ENCODE measurements at places on chromosomes 6 and 20.

DNA sequence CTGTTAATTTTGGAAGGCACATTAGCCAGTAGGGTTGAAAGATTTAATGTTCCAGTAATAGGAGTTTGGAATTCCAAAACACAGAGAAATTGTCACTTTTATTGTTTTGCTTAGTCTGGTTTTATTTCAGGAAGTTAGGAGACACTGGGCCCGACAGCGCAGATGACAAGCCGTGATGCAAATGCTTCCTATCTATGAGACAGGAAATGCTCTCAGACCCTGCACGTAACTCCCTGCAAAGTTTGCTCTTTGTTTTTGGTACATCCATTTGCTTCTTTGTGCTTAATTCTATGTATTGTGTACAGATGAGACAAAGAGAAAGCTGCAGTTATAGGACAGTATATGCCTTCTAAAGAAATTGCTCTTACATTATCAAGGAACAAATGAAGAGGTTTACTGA lies 201.6 kb upstream of the SGK1 start:
- peak; percentile 41 for DNase-seq

GRCh38 chr6:150207931-150208570 lies 65.2 kb downstream of the PPP1R14C start:
- no peak for DNase-seq

GRCh38 chr6:57226221-57226620 lies 4.1 kb upstream of the RAB23 start:
- DNase-seq, result no peak

DNA sequence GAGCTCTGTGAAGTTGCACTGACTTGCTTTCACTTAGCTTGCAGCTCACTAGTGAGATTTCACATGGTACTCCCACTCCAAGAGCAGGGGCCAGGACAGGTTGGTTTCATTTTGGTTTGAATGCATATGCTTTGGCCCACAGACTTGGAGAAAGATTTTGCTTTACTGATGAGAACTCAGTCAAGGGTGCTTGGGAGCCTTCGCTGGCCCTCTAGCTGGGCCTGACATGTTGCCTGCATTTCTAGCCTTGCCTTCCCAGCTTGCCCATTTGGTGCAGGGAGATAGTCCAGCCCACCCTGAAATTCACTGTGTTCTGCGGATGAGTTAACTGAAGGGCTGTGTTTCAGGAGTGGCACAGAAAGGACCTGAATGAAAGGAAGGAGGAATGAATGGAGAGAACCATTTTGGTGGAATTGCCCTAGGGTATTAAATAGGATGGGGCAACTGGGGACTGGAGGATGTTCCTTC lies 1.9 kb downstream of the SGK1 start:
- DNase-seq, result no peak

GRCh38 chr6:46410334-46410953 lies 80.8 kb downstream of the RCAN2 start:
- DNase-seq, result no peak

DNA sequence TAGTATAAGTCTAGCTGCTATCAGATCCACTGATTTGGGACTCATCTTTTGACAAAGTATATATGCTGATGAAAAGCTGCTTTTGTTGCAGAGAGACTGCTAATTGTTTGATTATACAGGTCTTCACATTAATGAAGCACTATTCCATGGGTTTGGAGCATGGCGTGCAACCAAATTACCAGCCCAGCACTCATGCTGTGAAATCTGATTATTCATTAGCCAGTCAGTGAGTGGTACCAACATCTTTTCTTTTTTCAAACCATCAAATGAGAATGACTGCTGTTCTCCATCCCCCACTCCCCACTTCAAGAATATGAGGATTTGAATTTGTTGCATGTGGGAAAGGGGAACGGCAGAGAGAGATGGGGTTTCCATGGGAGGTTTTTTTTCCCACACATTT lies 91.3 kb downstream of the ID4 start:
- no peak for DNase-seq

GRCh38 chr20:38673725-38674091 lies 50.6 kb upstream of the SLC32A1 start:
- DNase-seq, result peak; percentile 18

- no peak for DNase-seq
Measured at GRCh38 chr6:25971187-25971821, 8.7 kb downstream of the TRIM38 start.

DNA sequence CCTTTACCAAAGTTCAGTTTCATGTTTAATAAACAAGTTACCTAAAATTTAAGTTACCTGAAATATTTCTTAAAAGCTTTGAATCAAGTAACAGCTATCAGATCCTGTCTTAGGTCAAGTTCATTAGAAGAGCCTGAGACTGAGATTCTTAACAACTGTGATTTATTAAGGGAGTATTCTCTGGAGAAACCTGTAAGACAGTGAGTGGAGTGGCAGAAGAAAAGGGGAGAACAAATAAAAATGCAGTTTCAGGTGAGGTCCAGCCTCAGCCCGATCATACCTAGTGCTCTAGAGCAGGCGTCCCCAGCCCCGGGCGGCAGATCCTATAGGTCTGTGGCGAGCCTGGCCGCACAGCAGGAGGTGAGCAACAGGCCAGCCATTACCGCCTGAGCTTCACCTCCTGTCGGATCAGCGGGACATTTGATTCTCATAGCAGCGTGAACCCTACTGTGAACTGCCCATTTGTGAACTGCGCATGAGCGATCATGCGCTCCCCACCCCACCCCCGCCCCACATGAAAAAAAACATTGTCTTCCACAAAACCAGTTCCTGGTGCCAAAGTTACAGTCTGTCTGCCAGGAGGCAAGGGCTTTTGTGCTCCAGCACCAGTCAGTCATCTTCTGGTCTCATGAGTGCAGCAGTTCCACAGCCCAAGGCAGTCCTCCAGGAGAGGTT lies 59.2 kb upstream of the ADGRB3 start:
- DNase-seq, result no peak

- no peak for DNase-seq
Measured at GRCh38 chr6:149628875-149629510, 19.5 kb downstream of the KATNA1 start.

- peak; percentile 70 for DNase-seq
Measured at GRCh38 chr20:62136283-62137091, 6.7 kb downstream of the PSMA7 start.

DNA sequence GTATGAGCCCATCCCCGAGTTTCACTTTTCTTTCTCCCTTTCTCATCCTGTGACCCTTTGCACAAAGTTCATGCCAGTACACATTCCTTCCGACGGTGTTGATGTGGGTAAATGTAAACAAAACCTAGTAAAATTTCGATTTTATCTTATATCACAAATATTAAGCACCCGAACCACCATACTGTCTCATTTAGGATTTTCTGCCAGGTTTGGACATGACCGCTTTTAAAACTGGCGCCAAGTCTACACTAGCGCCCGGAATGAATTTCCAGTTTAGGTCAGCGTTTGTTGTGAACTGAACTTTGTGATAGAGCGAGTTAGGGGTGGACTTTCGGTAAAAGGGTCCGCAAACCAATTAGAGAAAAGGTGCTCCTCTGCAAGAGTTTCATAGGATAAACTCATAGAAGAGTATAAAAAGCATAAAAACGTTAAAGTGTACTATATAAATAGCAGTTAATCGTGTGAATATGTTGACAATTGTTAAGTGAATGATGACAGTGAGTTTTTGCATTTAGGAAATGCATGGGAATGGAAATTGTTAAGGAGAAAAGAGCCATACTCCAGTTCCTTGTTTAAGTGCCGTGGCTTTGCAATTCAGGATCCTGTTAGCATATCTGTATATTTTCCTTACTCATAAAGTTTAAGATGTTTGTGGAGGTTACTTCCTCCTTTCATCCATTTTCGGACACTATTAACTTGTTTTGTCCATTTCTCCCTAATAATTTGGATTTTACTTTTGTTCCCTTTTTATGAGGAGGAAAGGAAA lies 937 bp downstream of the AKAP7 start:
- no peak for DNase-seq

GRCh38 chr6:166598441-166599138 lies 12.1 kb upstream of the RAMACL start:
- no peak for DNase-seq

- peak; percentile 56 for DNase-seq
Measured at GRCh38 chr20:36467076-36467999, 74.0 kb upstream of the MYL9 start.

GRCh38 chr6:162675503-162675902 lies 52.1 kb downstream of the PRKN start:
- no peak for DNase-seq

- no peak for DNase-seq
Measured at GRCh38 chr6:42777126-42777822, 4.6 kb upstream of the BICRAL start.

DNA sequence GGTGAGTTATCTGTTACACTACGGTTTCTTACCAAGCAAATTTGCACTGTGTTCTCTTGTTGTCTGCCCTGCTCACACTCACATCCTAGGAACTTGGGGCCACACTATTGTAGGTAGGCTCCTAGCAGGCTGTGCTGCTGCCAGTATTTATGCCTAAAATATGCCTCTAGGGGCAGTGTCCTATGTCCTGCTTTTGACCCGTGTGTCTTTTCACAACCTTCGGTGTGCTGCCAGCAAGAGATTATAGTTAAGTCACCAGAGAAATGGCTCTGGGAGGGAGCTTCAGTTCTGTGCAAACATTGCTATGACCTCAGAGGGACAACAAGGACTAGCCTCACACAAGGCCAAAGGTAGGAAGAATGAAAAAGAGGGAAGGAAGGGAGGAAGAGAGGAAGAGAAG lies 8.9 kb upstream of the TAAR5 start:
- DNase-seq, result no peak

- DNase-seq, result no peak
Measured at GRCh38 chr6:17349427-17349826, 44.0 kb upstream of the CAP2 start.

DNA sequence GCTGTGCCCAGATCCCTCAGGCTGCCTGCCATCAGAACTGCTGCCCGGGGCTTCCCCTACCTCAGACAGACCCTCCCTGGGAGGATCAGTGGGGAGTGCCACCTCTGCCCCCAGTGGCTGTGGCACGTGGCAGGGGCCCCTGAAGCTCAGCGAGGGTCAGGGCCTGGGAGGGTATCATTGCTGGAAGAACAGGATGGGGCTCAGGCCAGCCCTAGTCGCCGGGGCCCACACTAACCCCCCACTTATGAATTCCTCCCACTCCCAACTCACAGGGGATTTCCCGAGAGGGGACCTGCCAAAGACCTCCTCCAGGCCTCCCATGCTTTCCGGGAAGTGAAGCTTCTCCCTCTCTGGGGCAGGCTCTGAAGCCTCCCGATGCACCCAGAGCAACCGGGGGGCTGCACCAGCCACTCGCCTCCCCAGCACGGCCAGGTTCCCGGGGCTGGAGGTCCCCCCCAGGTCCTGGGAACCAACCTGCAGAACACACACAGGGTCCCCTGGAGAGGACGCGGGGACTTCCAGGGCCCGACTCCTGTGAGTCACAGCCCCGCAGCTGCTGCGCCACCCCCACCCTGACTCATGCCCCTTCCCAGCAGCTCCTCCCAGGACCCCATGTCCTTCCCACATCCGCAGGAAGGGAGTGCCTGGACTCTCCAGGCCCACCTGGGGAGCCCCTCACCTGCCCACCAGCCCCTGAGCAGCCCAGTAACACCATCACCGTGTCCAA lies 2.5 kb downstream of the TNFRSF6B start:
- DNase-seq, result peak; percentile 75

DNA sequence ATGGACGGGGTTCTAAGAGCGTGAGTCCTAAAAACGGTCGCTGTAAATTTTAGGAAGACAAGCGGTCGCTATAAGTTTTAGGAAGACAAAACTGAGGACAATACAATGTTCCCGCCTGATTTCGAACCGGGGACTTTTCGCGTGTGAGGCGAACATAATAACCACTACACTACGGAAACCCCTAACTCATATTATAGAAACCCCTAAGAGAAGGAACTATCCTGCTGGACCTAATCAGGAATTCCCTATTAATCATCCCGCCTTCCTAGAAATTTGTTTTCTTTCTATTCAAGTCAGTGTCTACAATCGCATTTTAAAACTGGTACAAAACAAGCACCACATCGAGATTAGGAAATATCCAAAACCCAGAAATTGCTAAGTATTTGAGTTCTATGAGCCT lies 183.8 kb downstream of the OR2B2 start:
- DNase-seq, result no peak

- peak; percentile 44 for DNase-seq
Measured at GRCh38 chr6:127900935-127901334, at the start of gene THEMIS. Gene THEMIS (minus strand): TSS chr6:127901058. CDS start chr6:127900932, 126 bp downstream.

GRCh38 chr6:157763129-157763903 lies 59.7 kb upstream of the SNX9 start:
- DNase-seq, result no peak

DNA sequence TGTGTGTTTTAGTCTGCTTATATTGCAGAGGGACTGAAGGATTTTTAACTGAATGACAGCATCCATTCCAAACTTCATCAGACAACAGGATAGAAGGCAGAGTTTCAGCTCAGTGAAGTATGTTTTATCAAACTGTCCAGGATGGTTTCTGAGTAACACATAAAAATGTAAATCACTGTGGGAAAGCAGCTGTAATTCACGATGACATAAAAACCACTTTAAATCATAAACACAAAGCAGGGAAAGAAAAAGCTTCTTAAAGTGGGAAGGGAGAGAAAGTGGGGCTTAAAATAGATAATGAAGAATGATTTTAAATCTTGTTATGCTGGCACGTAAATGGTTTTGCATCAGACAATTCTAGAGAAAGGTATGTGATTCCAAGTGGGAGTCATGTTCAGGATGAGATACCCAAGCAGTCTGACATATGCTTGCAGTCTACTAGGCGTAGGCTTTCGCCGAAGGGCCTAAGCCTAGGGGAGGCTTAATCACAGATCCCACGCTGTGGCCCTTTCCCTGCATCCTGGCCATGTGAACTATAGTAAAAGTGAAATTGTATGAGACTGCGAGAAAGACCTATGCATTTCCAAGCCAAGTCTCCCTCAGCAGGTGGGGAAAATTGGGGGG lies 610.6 kb downstream of the PRKN start:
- no peak for DNase-seq

DNA sequence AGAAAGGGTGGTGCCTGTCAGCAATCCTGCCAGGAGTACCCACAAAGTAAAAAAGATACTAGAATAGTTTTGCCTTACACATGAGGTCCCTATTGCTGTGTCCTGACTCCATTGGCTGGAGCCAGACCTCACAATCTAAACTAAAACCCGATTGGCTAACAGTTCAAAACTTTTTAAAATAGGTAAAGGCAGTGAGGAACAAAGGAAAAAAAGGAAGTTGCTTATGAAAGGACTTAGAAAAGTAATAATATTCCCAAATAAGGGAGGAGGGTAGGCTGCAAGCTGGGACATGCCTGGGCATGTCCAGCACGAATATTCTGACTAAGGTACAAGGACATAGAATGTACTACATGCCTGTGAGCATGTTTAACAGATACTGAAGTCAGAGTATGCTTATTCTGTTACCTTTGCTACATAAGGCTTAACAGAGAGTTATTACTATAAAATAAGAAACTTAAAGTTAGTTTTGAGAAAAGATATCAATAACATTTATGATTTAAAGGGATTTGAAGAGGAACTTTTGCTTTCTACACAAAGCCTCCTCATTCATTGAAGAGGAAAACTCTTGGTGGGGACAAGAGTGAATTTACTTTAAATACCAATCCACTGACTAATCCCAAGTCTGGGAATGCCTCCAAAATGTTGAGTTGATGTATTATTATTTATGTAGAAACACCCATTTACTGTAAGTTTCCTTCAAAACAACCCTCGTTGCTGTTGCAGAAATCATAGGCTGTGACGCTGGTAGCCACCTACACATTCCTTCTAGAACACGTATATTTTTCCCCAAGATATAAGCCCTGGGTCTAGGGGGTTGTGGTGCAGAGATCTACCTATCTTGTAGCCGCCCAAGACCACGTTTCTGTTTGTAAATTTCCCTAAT lies 8.2 kb upstream of the MTHFD1L start:
- no peak for DNase-seq

Data from stimulated activated CD4-positive, alpha-beta T cell treated with anti-CD3 and anti-CD28 coated beads, Interleukin-15, amount 100 ng/mL, for 24 hours (primary cell).